ENCODE measurements at places on chromosomes 7 and 10.

DNA sequence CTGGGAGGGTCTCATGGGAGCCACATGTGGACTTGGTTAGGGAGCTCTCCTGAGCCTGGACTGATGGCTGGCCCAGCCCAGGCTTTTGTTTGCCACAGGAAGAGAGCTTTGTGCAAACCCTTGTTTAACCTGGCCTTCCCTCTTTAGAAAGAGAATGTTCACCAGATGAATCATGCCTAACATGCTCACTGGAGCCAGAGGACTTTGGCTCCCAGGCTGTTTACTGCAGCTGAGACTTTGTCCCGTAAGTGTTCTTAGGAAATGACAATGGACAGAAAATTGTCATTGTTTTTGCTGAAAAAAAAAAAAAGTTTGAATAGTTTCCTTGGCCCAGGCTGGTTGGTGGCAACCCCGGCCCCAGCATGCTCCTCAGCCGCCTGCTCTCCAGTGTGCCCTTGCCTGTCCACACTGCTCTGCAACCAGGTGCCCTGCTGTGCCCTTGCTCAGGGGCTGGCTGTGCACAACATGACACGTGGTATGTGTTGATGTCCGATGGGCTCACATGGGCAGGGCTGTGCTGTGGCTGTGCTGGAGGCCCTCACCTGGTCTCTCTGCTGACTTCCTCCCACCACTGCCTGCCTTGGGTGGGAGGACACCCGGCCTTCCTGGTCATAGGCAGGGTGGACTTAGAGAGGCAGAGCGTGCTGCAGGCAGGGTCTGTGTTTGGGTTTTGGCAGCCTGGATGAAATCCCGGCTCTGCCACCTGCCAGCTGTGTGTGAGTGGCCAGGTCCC is 215.3 kb upstream of the ZNF32 start:
- peak; percentile 88 for DNase-seq

DNA sequence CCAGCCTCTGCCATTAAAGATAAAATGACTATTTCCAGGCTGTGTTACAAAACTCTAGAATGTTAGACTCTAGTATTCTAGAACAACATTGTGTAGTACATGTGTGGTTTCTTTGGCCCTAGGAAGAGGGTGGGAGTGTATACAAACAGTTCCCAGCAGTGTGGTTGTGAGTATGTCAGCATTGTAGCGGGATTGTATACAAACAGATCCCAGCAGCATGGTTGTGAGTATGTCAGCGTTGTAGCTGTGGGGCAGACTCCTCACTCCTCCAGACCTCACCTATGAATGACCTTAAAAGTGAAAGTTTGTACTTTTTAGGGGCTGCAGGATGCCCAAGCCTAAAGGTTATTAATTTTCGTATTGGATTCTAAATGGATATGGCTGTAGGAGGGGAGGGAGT is 6.9 kb upstream of the ACSL5 start:
- DNase-seq, result no peak

GRCh38 chr10:103691723-103692435 is 163.5 kb downstream of the SH3PXD2A start:
- no peak for DNase-seq

GRCh38 chr10:125062914-125063230 is 97.5 kb downstream of the CTBP2 start:
- peak; percentile 83 for DNase-seq

DNA sequence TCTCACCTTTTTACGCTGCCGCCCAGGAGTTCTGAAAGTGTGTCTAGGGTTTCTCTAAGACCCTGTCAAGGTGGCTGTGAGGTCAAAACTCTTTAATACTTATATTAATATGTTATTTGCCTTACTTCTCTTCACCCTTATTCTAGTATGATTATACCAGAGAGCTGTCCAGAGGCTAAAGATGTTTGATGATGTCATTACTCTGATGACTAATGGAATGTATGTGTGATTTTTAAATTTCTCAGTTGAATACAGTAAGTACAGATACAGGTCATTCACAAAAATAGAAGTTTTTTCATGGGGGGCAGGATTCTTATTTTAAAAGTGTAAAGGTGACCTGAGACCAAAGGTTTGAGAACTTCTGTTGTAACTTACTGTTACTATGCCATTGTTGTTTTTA is 150.6 kb upstream of the FOXP2 start:
- no peak for DNase-seq

- DNase-seq, result no peak
Observed at GRCh38 chr7:136078630-136079029, 101.5 kb upstream of the MTPN start.

DNA sequence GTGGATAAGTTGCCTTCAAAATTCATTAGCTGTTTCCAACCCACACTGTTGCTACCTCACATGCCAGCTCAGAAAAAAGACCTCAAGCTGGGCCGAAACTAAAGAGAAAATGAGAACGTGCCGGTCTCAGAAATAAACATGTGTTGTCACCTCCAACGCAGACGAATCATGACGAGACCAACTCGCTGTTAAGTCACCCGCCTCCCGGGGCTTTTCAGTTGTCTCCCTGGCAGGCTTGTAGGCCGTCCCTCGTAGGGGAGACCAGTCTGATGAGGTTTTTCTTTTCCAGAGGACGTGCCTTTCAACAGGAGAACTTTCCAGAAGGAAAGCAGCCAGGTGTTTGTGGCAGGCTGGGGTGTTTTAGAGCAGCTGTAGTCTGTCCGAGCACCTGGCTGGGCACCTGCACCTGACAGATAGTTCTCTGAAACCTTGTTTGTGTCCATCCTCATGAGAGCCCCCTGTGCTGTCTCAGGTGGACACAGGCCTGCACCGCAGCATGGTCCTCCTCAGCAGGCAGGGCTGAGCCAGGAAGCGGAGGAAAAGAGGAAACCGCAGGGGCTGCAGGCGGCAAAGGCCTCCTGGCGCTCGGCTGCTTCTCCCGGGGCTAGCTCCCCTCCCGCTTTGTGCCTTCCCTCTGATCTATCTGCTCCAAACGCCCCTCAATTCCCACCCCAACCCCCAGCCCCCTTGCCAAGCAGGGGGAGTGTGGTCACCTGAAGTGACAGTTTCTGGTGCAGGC is 78.8 kb downstream of the CHST15 start:
- DNase-seq, result no peak

GRCh38 chr10:74067373-74068352 is 69.7 kb downstream of the VCL start:
- DNase-seq, result peak; percentile 55

DNA sequence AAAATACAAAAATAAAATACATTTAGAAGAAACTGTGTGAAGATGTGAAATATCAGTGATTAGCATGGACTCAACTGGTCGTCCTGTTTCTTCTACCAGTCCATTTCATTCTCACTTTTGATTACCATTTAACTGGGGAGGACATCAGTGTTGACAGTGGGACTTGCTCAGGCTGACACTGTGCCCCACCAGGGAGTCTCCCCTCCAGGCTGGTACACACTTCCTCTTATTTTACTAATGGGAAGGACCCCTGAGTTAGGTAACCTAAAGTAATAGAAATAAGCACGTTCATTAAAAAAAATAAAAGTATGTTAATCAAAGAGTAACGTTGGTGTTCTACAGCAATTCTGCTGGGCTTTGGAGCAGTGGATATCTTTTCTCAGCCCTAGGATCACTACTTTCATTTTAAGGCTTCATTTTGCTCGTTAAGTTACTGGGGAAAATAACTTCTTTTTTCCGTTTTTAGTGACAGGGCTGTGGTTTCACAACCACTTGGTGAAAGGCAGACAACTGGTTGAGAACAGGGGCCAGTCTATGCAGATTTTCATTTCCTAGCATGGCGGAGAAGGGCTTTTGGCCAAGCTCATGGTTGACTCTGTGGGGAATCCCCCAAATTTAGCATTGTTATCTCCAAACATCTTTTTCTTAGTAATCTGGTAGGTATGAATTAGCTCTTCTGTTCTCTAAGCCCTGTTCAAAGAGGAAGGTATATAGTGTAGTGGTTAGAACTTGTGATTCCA is 2.1 kb downstream of the SNX10 start:
- no peak for DNase-seq

DNA sequence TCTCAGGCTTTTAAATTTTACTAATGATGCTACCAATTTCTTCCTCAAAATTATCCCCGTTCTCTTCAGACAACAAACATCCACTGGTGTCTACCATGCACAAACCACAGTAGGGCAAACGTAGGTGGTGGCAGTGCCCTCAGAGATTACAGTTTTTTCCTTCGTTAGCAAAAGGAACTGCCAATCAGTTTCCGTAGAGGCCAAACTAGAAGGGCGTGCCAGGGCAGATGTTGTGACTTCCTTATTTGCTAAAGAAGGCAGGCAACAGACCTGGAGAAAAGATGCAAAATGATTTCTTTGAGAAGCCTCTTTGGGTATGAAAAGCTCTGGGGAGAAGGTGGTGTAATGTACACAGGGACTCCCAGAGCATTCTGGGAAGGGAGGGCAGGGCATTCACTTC is 7.6 kb upstream of the FAM180A start:
- no peak for DNase-seq

Data from AG10803 (cell line).